ENCODE measurements at places on chromosomes 13 and 19.

- no peak for DNase-seq
These were observed 175.2 kb downstream of the TDRD3 start for GRCh38 chr13:60572003-60572798.

DNA sequence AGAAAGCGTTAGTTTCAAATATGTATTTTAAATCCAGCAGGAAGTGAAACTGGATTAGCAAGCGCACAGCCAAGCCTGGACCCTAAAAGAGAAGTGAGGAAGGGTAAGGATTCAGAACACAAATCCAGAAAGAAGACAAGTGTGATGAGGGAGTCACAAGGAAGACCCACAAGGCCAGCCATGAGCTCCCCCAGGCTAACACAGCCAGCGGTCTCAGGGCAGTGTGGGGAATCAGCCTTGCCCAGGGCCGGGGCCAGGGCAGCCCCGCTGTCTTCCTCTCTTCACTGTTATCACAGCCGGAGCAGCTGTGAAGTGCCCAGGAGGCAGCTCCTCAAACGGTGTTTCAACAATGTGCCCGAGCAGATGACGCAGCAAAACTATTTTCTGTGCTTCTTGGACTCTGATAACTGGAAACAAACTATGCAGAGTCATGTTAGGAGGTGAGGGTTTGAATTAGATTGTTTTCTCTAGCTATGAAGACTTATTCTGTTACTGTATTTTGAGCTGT, 12.2 kb upstream of the CDC16 start:
- DNase-seq, result no peak

DNA sequence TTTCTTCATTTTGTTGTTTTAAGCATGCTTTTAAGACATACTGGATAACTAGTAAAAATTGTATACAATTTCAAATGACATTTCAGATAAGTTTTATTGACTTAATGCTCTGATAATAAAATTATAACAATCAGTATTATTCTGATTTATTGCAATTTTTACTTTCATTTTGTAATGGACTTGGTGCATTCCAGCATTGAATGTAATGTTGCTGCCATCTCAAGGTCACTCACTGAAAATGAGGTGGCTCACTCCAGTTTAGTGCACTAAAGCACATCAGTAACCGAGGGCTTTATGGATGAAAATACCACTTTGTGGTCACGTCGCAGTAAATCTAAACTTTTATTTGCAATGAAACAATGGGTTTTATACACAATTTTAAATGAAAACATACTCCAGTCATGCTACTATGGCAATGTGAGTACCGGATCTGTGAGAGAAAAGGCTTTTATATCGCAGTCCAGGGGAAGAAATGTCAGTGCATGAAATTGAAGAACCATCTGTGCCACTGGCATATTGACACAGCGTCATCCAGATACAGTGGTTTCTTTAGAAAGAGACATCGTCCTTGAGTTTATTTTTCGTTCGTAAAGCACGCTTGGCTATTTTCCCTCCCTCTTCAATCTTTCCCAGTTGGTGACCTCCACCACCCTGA, 20.7 kb upstream of the ZNF507 start:
- DNase-seq, result peak; percentile 9

GRCh38 chr19:44737238-44738071, 11.1 kb upstream of the BCL3 start:
- DNase-seq, result no peak

DNA sequence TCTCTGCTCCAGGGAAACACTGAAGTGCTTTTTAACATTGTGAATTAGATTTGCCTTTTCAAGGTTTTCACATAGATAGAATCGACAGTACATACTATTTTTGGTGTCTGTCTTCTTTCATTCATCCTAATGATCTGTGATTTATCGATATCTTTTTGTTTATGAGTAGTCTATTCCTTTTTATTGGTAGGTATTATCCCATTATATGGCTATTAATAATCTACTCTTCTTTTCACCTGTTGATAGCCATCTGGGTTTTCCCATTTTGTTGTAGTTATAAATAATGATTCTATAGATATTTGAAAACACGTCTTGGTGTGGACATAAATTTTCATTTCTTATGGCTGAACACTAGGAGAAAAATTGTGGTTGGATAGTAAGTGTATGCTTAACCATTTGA, 262.6 kb downstream of the MAB21L1 start:
- DNase-seq, result no peak

Measured in hippocampal formation (tissue), 2 donors.